Osteoblast (primary cell): ENCODE measurements at places on chromosomes 3 and 15. TPM values are rescaled to one million over a fixed set of nuclear protein-coding genes. Genes with fewer than 3 reads are reported as not detected.

GRCh38 chr3:87132801-87133200, 94.3 kb upstream of the CHMP2B start:
- H3K4me1 ChIP-seq, result no peaks in the 10 kb centered on the region
- H3K27me3 ChIP-seq, result no peaks in the 10 kb centered on the region
- no peak overlapping the region for H3K27ac ChIP-seq
- H3K4me3 ChIP-seq, result no peak overlapping the region

DNA sequence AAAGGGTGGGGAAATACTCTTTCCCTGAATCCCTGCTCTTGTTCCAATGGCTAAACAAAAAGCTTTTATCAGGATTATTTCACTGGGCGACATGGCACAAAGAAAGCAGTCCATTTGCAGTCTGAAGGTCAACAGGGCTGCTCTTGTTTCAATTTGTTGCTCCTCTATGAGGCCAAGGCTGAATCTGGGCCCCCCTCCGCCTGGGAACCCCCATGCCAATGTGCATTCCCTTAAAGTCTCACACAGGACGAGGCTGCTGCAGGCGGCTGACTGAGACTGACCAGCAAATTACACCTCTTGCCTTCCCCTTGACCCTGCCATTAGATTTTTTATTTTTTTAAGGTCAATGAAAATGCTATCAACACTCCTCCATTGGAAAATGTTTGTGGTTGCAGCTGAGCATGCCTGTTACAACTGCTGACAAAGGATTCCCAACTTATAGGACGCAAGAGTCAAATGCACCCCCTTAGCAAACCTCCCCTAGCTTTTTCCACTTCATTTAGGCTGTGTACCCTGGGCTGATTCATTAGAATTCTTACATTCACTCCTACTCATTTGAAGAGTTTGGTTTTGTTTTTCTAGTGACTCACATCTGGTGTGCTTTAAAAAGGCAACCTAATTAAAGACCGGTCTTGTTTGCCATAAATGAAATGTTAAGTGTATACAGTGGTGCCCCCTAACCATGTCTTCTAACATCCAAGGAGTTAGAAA, 60.8 kb upstream of the ARHGEF3 start:
- H3K27ac ChIP-seq, result no peak overlapping the region
- peak; percentile 86 for DNase-seq
- peaks cover 11% of the 10 kb centered on the region for H3K4me1 ChIP-seq
- H3K4me3 ChIP-seq, result no peak overlapping the region
- H3K27me3 ChIP-seq, result peaks cover 4% of the 10 kb centered on the region

GRCh38 chr15:96088650-96089049, 241.8 kb upstream of the NR2F2 start:
- no peaks in the 10 kb centered on the region for H3K36me3 ChIP-seq
- DNase-seq, result no peak
- no peak overlapping the region for H3K4me3 ChIP-seq
- H3K27ac ChIP-seq, result no peak overlapping the region
- H3K4me1 ChIP-seq, result no peaks in the 10 kb centered on the region

DNA sequence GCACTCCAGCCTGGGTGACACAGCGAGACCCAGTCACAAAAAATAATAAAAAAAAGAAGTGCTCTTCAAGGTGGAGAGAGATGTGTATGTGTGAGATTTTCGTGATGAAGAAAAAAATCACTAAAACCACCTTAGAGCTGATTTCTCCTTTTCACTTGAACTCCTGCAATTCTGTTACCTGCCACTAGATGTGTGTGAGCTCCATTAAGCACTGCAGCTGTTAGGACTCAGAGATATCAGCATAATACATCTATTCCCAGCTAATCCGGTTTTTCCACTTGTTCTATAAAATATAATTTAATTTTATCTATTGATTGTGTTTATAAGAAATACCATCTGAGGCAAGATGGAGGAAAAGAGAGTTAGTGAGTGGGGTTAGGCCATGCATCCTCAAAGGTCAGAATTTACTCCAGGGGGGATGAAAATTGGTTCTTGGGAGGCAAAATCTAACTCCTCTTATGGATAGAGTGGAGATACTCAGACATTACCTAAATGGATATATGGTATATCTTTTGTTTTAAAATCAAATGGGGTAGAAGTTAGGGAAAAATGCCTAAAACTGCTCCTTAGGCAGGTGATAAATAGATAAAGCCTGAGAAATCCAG, 152.7 kb downstream of the IL20RB start:
- H3K27ac ChIP-seq, result no peak overlapping the region
- no peaks in the 10 kb centered on the region for H3K4me1 ChIP-seq
- no peak overlapping the region for H3K4me3 ChIP-seq
- H3K27me3 ChIP-seq, result peaks cover 14% of the 10 kb centered on the region
- no peaks in the 10 kb centered on the region for H3K36me3 ChIP-seq
- peak; percentile 82 for DNase-seq

DNA sequence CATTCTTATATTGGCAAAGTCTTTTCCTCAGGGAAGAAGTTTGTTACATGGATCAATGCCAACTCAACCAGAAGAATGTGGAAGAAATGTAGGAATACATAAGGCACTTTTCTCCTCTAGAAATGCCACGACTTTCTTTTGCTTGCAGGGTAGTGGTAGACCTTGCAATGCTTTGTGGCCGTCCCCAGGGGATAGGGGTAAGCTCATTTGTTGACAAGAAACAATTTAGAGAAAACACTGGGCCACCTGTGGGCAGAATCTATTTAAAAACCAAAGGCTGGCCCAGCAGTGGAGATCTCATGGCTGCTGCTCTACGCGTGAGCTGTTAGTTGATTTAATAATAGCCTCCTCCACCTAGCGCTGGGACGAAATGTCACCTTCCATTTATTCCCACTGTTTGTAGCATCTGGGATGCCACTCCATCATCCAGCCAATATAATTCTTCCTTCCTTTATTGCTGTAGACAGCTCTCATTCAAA, 64.6 kb upstream of the PFN2 start:
- no peak overlapping the region for H3K27ac ChIP-seq
- H3K4me3 ChIP-seq, result no peak overlapping the region
- H3K36me3 ChIP-seq, result no peaks in the 10 kb centered on the region
- H3K27me3 ChIP-seq, result no peaks in the 10 kb centered on the region
- no peaks in the 10 kb centered on the region for H3K4me1 ChIP-seq
- no peak for DNase-seq

DNA sequence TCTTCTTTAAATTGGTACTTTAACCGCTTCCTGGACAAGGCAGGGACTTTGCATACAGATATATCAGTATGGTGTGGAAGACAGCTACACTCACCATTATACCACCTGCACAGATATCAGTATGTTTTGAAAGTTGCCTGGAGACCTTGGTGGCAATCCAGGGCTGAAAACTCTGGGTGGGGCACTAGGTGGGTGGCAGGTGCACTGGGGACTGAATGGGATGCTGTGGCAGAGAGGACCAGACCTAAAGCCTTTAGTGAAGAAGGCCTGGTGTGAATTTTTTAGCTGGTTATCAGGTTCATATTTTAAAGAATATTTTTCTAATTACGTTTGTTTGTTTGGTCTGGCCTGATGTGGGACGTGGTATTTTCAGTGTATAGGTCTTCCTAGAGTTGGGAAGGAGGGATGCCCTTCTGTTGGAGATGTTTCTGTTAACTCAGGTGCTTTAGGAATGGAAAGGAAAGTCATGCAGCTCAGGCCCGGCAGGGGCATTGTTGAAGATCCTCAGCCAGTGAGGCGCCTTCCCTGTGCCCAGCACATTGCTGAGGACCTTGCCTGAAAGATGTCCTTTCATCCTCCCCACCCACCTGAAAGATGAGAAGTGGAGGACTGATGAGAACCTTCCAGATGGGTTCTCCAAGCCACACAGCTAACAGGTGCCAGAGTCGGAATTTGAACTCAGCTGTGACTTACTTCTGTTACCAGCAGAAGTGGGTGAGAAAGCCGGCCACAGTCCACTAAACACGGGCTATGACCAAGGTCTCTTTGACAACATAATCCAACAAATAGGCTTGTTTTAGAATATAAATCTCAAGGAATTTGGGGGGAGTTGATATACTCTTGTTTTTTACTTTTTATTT, 77.3 kb downstream of the APBA2 start:
- H3K27me3 ChIP-seq, result no peaks in the 10 kb centered on the region
- H3K36me3 ChIP-seq, result no peaks in the 10 kb centered on the region
- H3K4me1 ChIP-seq, result no peaks in the 10 kb centered on the region
- no peak overlapping the region for H3K27ac ChIP-seq

- H3K4me1 ChIP-seq, result peaks cover 26% of the 10 kb centered on the region
- H3K36me3 ChIP-seq, result no peaks in the 10 kb centered on the region
- no peak overlapping the region for H3K27ac ChIP-seq
- H3K4me3 ChIP-seq, result no peak overlapping the region
Observed at GRCh38 chr3:72665701-72666446, 182.4 kb downstream of the SHQ1 start.

GRCh38 chr3:81027344-81027743, 734.1 kb downstream of the GBE1 start:
- H3K36me3 ChIP-seq, result no peaks in the 10 kb centered on the region
- no peak overlapping the region for H3K4me3 ChIP-seq
- no peaks in the 10 kb centered on the region for H3K4me1 ChIP-seq
- H3K27ac ChIP-seq, result no peak overlapping the region
- no peaks in the 10 kb centered on the region for H3K27me3 ChIP-seq

DNA sequence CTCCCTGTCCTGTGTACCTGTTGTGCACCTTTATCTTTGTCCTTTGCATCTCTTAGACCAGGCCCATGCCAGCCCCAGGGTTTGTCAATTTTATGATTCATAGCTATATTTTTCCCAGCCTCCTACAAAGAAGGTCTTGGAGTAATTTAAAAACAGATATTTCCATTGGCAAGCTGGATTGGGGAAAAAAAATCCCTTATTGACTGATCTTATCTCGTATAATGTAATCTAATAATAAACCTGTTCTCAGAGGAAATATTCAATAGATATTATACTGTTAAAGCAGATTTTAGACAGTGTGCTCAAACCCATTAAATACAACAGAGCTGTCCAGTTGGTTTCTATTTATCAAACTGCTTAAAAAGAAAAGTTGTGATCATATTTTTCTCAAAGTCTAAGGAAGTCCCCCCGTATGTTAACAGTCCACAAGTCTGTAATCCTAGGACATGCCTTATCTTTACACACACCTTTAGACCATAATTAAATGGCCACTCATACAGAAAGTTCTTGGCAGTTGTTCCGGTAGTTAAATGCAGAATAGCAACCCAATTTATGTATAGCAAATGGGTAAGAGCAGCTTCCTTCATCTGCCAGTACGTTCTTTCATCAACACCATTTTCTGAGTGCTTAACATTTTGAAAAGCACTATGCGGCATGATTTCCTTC, 700.9 kb upstream of the NR2F2 start:
- no peaks in the 10 kb centered on the region for H3K4me1 ChIP-seq
- H3K27ac ChIP-seq, result no peak overlapping the region
- H3K36me3 ChIP-seq, result no peaks in the 10 kb centered on the region
- H3K4me3 ChIP-seq, result no peak overlapping the region
- no peak for DNase-seq
- H3K27me3 ChIP-seq, result no peaks in the 10 kb centered on the region

GRCh38 chr3:195542316-195542697, 818 bp downstream of the PPP1R2 start:
- peak overlapping the region; percentile 77 for H3K27ac ChIP-seq
- peak overlapping the region; percentile 81 for H3K4me3 ChIP-seq
- no peak for DNase-seq
- H3K4me1 ChIP-seq, result peaks cover 34% of the 10 kb centered on the region
- no peaks in the 10 kb centered on the region for H3K27me3 ChIP-seq
- no peaks in the 10 kb centered on the region for H3K36me3 ChIP-seq

DNA sequence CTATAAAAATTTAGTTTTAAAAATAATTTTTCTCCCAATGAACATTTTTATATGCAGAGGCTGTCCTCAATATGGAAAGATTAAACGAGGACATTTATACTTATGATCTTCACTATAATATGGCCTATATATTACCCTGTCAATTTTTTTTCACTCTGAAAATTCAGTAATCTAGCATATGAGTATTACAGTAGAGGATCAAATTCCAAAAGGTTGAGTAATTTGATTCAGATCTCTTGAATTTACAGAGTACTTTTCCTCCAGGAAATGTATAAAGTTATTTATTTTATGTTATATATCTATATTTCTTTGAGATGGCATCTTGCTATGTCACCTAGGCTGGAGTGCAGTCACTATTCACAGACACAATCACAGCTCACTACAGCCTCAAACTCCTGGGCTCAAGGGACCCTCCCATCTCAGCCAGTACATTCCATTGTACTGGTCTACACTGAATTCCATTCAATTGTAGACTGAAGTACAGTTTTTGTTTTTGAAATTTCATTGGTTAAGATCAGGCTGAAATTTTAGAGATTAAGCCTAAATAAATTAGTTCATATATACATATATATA, 16.3 kb upstream of the TRPM7 start:
- H3K4me3 ChIP-seq, result no peak overlapping the region
- no peak for DNase-seq
- peaks cover 4% of the 10 kb centered on the region for H3K36me3 ChIP-seq
- H3K27ac ChIP-seq, result no peak overlapping the region
- no peaks in the 10 kb centered on the region for H3K27me3 ChIP-seq

DNA sequence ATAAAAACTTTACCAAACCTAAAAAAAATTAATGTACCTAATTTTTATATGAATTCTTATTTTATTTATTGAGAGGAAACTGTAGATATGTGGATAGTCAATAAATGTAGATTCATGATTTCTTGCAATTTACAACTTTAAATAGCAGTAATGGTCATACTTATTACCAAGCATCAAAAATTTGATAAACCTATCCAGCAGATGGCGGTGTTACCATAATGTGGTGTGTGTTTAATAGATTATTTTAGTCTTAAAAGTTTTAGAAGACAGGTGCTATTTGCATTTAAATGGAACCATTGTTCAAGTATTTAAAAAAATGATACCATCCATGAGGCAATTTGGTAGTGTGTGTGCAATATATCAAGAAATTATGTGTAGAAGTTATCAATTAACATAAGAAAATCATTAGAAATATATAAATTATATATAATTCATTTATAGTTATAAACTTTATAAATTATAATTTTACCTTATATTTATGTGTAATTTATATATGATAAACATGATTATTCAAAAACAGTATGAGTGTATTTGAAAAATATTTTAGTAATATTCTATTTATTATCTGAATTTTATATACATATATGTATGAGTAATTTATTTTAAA, 176.0 kb upstream of the BCHE start:
- H3K4me3 ChIP-seq, result no peak overlapping the region
- H3K27ac ChIP-seq, result no peak overlapping the region
- no peak for DNase-seq

DNA sequence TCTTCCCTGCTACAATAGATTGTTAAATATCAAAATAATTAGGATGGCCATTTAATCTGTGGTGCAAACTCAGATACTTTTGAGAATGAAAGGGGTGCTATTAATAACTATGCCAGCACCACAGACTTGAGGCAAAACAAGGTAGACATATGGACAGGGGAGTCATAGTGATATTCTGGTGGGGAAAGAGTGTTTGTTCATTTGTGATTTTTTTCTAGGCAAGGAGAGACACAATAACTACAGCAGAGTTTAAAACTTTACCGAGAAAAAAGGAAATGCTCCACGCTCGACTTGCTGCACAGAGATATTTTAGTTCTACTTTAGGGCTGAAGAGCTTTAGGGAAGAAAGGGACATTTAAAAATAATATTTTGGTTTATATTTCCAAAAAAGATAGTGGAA, 611.2 kb upstream of the GRM7 start:
- H3K27ac ChIP-seq, result no peak overlapping the region
- no peaks in the 10 kb centered on the region for H3K4me1 ChIP-seq
- no peaks in the 10 kb centered on the region for H3K27me3 ChIP-seq
- DNase-seq, result no peak

Gene ADGRG7
- not detected in 2 replicates for total RNA-seq

Gene C2CD4A
- under 0.01 TPM in 1 of 2 replicates, not detected in the other for total RNA-seq

Gene ZNF80
- total RNA-seq, result not detected in 2 replicates

Gene SATB1
- 29.0 and 35.7 TPM in 2 replicates for total RNA-seq

Gene HDAC11
- total RNA-seq, result 10.9 and 11.2 TPM in 2 replicates

Gene GOLGA6D
- total RNA-seq, result not detected in 2 replicates

Gene ARNT2
- 26.2 and 30.0 TPM in 2 replicates for total RNA-seq

Gene ITPKA
- 0.29 and 0.36 TPM in 2 replicates for total RNA-seq

Gene B3GNT5
- total RNA-seq, result 0.36 and 0.59 TPM in 2 replicates
